ENCODE measurements at places on chromosomes 16 and 17.
A peak's percentile ranks its signal among the peaks of the same experiment; 100 is the strongest.

- no peak for DNase-seq
Observed at GRCh38 chr17:79033046-79033616, 9.2 kb downstream of the C1QTNF1 start.

DNA sequence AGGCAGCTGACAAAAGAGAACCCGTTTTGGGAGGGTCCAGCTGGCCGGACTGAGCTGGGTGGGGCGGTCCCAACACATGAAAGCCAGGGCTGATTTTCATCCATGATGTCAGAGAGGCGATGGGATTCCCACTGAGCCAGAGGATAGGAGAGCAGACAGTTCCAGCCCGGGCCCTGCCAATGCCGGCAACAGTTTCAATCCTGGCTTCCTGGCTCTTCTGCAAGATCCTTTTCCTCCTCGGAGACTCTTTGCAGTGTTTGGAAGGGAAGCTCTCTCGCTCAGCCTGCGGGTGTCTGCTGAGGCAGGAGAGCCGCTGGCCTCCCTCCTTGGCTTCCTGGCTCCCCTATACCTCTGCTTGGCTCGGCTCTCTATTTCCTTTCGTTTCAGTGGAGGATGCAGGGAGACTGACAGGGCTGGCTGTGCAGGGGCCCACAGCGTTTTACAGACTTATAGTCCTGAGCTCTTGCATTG lies 145.5 kb upstream of the SOX9 start:
- peak; percentile 82 for DNase-seq

GRCh38 chr17:48630009-48630924 lies 4.1 kb upstream of the HOXB9 start:
- no peak for DNase-seq

GRCh38 chr16:67652578-67653127 lies 7.4 kb downstream of the ACD start:
- DNase-seq, result peak; percentile 64

DNA sequence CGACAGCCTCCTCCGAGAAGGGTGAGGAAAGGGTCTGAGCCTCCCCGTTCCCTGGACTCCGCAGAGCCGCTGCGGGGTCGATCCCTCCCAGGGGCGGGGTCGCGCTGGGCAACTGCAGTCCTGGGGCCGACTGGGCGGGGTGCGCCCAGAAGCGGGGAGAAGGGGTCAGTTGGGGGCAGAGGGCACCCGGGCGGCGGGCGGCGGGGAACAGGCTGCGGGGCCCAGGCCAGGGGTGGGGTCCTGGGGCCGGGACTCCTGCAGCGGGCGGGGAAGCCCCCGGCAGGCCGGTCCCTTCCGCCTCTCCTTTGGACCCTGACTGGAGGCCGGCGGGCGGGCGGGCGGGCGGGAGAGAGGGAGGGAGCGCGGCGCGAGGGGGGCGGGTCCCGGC lies 352 bp downstream of the GGNBP2 start:
- no peak for DNase-seq

DNA sequence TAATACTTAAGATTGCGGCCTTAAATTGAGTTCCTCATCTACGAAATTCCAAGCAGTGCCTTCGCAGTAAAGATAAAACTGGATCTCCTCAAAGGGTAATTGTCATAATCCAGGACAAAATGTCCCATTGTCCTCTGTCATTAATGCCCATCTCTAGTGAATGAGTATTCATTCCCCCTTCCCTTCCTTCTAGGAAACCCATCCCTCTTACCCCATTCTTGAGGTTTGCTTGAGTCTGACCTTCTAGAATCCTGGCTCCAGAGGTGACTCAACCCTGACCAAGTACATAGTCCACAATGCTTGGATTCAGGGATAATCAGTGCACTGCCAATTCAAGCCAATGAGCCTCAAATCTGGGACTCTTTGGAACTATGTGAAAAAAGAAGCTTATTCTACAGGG lies 47.0 kb upstream of the MAF start:
- no peak for DNase-seq

- peak; percentile 57 for DNase-seq
Observed at GRCh38 chr17:9658593-9659211, 13.4 kb downstream of the USP43 start.

GRCh38 chr16:2838928-2839327 lies 8.8 kb downstream of the ZG16B start:
- peak; percentile 94 for DNase-seq

DNA sequence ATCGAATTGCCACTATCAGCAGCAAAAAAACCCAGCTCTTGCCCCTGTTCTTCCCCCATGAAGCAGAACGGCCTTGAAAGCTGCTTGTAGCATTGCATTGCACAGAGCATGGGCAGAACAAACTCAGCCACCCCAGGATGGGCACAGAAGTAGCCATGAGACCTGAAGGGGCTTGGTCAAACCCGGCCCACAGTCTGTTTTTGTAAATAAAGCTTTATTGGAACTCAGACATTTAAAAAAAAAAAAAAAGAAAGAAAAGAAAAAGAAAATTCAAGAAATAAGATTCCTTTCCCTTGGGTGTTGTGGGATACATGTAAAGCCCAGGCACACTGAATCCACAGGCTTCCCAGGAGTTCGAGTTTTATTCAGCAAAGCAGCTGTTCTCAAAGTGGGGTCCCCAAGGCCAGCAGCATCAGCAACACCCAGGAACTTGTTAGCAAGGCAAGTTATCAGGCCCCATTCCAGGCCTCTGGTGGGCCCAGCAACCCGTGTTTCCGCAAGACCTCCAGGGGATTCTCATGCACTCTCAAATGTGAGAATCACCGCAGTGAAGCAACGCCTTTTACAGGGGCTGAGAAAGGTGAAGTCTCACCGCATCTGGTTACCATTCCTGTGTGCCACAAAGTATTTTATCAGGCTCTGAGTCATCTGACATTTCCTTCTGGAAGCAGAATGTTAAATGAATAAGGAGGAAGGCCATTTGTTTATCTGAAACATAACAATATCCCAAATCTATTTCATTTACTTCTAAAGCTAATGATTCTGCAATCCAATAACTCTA lies 108.2 kb downstream of the SLC39A11 start:
- DNase-seq, result peak; percentile 68

DNA sequence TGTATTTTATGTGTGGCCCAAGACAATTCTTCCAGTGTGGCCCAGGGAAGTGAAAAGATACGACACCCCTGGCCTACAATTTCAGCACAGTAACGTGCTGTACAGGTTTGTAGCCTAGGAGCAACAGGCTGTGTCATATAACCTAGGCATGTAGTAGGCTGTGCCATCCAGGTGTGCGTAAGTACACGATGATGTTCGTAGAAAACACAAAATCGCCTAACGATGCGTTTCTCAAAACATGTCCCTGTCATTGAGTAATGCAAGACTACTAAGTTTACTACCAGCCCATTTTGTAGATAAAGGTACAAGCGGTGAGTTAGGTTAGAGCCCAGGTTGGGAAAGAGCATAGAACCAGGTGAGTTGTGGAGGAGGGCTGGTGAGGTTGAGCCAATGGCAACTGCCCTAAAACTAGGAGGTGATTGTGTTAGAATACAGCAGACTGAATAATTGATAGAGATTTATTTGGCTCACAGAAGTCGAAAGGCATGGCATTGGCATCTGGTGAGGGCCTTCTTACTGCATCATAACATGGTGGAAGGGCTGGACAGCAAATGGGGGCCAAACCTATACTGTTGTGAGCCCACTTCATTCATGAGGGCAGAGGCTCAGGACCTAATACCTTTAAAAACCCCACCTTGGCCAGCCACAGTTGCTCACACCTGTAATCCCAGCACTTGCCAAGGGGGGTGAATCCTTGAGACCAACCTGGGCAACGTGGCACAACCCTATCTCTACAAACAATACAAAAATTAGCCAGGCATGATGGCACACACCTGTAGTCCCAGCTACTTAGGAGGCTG lies 4.2 kb downstream of the EIF1 start:
- DNase-seq, result peak; percentile 19

DNA sequence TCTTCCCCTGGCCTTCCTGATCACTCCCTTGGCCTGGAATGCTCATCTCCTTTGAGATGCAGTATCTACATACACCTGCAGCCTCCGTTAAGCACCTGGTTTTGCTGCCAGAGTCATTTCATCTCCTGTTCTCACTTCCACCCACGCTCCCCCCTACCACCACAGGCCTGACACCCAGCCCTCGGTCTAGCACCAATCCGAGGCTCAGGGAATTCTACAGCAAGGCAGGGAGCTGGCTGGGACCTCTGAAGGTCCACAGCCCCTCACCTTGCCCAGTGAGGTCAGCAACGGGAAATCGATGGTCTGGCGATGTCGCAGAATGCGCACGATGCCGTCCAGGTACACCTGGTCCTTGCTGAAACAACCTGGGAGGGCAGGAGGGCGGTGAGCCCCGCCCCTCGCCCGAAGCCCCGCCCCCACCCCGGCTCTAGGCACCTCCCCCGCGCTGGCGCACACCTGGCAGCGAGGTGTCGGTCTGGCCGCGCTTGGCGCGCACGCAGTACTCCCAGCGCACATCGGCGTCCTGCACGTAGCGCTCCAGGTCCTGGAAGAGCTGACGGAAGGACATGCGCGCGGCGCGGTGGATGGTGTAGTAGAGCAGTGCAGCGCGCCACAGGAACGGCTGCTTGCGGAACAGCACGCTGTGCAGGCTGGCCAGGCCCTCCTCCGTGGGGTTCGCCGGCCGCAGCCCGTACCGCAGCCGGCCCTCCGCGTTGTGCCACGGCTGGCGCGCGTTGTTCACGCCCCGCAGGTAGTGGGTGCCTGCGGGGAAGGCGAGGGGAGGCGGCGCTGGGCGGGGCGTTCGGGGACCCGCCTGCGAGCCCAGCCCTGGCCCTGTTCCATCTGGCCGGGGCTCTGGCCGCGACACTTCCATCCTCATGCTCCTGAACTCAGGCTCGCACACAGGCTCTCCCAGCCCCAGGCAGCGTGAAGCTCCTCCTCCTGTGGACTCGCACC lies 5.7 kb downstream of the MATCAP1 start:
- peak; percentile 85 for DNase-seq

DNA sequence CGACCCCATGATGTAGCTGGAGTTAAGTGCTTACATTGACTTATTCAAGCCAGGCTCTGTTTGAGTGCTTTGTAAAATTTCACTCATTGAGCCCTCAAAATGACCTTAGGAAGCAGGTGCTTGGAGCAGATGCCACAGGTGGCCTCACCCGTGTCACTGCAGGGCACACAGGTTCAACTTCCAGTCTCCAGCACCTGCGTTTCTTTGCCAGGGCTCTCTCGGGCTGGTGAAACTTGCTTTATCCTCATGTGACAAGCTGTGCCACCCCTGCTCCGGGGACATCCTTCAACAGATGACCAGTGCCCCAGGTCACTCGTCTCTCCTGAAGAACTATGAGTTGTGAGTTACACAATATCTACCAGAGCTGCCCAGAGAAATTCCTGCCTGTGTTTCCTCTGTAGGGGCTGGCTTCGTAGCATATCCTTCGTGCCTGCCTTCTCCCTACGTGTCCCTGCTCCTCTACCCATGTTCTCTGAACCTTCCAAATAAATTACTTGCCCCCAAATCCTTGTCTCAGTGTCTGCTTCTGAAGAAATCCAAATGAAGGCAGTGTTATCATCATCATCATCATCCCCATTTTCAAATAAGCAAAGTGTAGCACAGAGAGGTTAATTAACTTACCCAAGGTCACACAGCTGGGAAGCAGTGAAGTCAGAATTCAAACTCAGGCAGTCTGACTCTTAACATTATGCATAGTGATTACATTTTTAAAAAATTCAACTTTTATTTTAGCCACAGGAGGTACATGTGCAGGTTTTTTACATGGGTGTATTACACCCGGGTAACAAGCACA lies 352.5 kb downstream of the NPIPA8 start:
- no peak for DNase-seq

GRCh38 chr17:81885869-81886548 lies 5.4 kb downstream of the ALYREF start:
- DNase-seq, result peak; percentile 81

- peak; percentile 45 for DNase-seq
Observed at GRCh38 chr17:39213852-39214251, 11.9 kb downstream of the STAC2 start.

- DNase-seq, result no peak
Observed at GRCh38 chr16:67237396-67238277, 9.6 kb downstream of the FHOD1 start.

DNA sequence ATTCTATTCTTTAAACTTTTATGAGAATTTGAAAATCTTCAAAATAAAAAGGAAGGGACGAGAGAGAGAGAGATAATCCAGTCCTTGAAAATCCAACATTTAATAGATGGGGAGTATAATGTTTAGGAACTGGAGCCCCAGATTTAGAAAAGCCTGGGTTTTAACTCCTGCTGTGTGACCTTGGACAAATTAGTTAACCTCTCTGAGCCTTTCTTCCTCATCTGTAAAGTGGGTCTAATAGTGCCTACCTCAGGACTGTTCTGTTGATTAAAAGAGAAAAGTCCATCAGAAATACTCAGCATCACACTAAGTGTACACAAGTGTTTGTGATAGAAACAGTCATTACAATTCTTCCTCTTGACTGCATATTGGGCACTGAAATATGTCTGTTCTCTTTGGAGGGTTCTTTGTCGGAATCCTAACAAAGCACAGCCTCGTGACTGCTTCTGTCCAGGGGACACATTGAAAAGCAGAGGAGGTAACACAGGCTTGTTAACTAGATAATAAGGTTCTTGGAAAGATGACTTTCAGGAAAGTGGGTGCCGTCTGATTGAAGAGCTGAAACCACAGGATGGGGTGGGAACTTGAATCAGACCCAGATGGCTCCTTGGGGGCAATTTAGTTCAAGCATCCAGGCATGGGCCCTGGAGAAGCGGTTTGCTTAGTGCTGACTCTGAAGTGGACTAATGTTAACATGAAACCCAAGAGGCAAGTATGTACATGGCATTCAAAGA lies 128.2 kb downstream of the CLEC16A start:
- no peak for DNase-seq

GRCh38 chr17:22443061-22443460 lies 750.7 kb downstream of the KCNJ18 start:
- no peak for DNase-seq

- DNase-seq, result peak; percentile 95
Observed at GRCh38 chr17:44599298-44600175, 42.3 kb downstream of the FZD2 start.

DNA sequence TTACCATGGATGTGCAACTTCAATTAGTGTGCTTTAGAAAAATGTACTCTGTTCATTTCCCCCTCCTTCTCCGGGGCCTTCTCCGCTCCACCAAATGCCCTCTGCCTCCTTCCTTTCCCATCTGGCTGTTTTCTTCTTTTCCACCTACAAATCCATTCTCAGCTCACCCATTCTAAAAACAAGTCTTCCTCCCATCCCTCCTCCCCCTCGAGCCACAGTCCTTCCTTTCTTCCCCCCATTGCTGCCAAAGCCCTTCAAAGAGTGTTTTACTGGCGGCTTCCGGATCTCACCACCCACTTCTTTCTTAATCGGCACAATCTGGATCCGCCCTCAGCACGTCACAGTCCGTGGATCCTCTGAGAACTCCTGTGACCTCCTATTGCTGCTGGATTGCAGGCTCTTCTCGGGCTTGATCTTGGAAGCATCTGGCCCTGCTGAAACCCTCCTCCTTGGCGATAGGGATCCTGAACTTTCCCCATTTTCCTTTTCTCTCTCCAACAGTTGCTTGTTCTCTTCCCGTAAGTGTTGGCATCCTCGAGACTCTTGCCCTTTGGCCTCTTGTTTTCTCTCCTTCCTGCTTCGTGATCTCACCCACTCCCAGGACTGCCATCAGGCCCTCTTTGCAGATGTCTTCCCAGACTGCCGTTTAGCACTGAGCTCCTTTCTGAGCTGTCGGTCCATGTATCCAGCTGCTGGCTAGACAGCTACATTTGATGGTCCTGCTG lies 36.0 kb upstream of the FBXO47 start:
- DNase-seq, result peak; percentile 95
